LoVo (cell line): ENCODE measurements at places on chromosomes 5 and 9.

- DNase-seq = no peak
Measured at GRCh38 chr9:36109071-36109470, 27.5 kb upstream of the GLIPR2 start.

DNA sequence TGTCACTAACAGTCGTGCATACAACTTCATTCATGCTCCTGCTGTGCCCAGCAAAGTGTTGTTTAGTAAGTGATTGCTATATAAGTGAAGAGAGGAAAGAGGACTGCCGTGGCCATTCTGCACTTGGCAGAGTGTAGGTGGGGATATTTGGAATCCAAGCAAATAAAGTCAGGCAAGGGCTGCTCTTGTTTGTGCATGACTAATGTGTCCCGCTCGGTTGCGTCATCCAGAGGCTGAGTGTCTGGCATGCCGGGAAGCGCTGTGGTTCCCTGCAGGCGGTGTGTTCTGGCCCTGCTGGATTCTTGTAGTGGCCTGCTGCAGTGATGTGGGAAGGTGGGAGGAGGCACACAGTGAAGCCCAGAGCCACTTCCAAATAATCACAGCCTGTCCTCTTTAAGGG, 136.9 kb upstream of the ANKH start:
- DNase-seq = peak; percentile 95

- DNase-seq = no peak
Measured at GRCh38 chr5:180596668-180597231, 5.5 kb upstream of the SCGB3A1 start.

GRCh38 chr5:448061-448765, 5.2 kb downstream of the EXOC3 start:
- no peak for DNase-seq

- no peak for DNase-seq
Measured at GRCh38 chr5:154244476-154244875, 53.9 kb downstream of the GALNT10 start.

- DNase-seq = no peak
Measured at GRCh38 chr5:135315386-135315785, 83.6 kb downstream of the MACROH2A1 start.

DNA sequence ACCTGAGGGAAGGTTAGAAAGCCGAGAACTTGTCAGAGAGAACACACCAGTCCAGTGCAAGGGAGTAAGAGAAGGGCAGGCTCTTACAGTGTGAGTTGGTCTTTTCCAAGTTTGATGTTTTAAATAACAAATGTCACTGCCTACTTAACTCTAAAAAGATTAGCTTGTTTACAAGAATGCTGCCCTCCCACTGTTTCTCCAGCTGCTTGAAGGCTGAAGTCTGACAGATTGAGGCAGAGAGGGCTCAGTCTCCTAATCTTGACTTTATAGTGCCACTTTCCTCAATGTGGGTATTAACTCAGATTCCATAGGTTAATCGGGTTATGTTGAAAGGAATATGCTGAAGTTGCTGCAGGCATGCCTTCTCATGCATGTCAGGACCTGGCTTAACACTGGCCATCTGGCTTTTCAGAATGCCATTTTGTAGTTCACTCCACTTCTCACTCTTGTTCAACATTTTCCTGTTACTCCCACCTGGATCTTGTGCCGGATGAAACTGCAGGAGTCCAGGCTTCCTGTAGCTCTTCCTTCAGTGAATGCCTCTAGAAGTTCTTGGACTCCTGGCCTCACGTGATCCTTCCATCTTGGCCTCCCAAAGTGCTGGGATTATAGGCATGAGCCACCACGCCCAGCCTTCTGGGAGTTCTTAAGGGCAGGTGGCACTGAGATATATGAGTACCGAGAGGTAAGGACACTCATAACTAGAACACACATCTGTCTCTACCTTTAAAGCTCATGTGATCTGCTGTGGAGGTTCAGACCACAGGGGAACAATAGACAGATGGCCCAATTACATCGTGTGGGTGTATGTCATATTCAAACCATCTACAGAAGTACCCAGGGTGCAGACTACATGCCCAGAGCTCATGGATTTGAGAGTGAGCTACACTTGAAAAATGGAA, 249.7 kb downstream of the ARHGAP26 start:
- DNase-seq = no peak

DNA sequence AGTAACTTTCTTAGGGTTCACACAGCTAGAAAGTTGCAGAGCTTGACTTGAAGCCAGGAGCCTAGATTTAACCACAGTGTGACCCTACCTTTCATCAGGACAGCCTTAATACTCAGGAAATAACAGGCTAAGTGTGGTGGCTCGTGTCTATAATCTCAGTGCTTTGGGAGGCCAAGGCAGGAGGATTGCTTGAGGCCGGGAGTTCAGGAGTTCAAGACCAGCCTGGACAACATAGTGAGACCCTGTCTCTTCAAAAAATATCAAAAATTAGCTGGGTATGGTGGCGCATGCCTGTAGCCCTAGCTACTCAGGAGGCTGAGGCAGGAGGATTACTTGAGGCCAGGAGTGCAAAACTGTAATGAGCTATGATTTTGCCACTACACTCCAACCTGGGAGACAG, 681.1 kb downstream of the MAT2B start:
- DNase-seq = no peak

- DNase-seq = no peak
Measured at GRCh38 chr5:124614105-124614504, 132.3 kb downstream of the ZNF608 start.

DNA sequence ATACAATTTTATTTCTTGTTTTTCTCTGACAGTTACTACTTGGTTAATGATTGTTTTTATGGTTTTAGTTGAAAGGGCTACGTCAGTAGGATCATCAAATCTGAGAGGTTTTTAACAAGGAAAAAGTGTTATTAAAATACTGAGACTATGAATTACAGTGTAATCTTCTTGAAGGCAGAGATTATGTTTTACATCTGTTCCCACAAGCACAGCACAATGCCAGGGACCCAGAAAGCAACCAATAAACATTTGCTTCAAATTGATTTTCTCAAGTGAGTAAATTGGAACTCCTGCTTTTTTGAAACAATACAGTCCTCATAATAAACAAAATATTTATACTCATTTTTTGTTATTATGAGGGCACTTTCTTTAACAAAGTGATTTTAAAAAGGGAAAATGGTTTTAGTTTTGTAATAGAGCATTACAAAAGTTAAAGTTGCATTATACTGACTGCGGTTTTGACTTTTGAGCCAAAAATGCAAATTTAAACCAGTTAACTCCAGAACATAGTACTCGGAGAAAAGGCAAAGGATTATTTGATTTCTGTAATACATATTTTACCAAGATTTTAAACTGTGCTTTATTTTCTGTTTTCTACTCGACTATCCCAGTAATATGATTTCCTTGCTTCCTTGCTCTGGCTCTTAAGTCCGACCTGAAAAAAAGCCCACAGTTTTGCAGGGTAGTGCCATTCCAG, 176.9 kb downstream of the GDNF start:
- no peak for DNase-seq

DNA sequence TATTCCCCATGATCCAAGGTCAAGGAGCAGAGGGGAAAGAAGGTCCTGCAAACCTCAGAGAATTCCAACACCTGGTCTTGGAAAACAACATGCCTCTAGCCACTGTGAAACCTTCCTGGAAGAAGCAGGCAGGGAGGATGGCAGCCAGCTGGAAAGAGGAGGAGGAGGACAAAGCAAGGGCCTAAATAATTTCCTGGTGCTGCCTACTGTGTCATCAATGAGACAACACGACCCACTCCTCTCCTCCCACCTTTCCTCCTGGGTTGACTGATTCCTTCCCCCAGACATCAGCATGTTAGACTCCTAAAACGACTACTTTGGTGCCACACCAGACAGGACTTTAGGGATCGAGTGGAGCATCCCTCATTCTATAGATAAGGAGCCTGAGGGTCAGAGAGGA, 78.8 kb downstream of the KLHL3 start:
- no peak for DNase-seq

DNA sequence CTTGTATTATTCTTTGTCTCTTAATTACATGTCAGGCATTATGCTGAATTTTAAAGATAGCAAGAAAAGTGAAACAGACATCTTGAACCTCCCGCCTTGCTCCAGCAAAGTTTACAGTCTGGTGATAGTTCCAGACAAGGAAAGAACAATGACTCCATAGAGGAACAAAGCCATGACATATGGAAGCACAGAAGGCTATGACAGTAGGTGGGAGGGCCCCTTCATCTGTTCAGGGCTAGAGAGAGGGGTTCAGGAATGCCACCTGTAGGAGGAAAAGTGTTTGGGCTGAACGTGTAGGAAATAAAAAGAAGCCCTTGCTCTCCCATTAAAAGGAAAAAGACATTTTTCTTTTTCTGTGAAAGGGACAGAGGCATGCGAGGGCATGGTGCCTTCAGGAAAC, 315.6 kb downstream of the TRIM32 start:
- DNase-seq = no peak

DNA sequence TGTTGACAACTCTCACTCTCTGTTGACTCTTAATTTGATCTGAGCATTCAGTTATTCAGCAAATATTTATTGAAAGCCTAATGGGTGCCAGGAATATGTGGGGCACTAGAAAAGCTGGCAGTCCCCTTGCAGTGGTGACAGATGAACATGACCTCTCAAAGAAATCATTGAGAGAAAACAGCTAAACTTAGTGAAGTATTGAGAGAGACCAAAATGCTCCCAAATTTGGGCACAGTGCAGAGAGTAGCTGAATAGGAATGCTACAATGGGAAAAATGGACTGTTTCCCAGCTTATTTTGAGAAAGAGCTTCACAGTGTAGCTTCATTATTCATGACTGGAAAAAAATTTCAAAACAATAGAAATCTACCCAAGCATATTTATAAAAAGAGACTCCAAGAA, 257.9 kb downstream of the SGCD start:
- no peak for DNase-seq

- DNase-seq = no peak
Measured at GRCh38 chr5:154176181-154176580, 14.4 kb upstream of the GALNT10 start.

DNA sequence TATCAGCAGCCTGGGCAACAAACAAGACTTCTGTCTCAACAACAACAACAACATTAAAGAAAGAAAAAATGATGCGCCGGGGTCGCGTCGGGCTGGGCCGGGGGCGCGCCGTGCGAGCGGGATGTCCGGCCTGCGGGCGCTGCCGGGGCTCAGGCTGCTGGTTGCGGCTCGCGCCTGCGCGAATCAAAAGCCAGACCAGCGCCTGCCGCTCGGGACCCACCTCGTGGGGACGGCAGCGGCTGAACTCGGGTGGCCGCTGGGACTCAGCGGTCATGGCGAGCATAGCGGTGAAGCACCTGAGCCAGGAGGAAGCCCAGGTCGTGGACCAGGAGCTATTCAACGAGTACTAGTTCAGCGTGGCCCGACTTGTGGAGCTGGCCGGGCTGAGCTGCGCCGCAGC, 11.9 kb upstream of the NHP2 start:
- no peak for DNase-seq

DNA sequence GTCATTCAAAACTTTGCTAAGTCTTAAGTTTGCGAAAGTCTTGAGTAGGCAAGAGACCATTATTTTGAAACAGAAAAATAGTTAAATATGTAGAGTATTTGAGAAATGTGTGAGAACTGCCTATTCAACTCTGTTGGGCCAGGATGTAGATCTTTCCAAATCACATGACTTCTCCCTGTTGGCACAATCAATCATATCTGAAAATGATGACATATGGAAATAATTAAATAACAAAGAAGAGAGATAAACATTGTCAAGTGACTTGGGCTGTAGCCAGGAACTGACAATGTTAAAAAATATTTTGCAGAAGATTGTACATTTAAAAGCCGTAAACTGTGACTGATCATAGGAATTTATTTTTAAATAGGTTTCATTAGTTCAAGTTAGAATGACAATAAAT, 104.6 kb upstream of the IL6ST start:
- DNase-seq = no peak

DNA sequence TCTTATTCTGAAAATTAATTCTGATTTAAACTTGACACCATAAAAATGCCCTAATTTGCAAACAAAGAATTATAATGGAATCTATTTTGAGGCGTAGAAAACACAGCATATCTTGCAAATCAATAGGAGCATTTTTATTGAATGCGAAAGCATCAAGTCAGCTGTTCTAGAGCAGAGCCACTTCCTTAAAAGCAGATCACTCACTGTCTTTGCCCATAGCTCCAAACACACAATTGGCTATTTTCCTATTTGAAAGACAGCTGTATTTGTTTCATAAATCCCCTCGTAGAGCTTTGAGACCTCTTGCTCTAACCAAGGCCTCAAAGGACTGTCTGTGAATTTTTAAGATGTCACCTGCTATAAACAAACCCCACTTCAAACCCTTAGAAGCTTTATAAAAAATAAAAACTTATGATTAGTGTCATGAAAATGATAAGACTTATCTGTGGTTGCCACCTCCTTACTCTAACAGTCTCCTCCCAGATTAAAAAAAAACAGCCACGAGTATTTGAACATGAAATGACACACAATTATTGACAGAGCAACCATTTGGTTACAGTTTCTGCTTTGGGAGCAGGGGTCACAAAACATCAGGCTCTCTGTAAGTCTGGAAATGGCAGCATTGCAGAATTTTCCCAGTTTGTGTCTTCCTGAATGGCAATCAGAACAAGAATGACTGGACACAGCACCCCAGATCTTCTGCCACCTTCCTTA, 75.6 kb upstream of the RASEF start:
- DNase-seq = no peak

GRCh38 chr5:128163991-128164390, 80.4 kb downstream of the SLC12A2 start:
- no peak for DNase-seq

- DNase-seq = no peak
Measured at GRCh38 chr5:28574606-28575005, 1536.2 kb upstream of the CDH9 start.

DNA sequence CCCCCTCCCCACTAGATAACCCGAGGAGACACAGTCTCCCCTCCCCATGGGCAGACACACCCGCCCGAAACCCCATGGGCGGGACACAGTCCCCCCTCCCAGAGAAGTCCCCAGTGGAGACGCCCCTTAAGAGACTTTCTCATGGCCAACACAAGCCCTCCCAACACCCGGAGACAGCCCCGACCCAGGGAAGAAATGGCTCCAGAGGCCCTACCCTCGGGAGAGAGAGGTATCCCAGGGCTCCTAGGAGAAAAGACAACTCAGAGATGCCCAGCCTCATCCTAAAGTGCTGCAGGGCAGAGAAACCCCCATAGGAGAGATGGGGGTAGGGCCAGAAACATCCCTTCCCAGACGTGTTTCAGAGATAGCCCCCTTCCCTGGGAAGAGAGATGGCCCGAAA, 27.4 kb downstream of the PCDH1 start:
- no peak for DNase-seq

- peak; percentile 31 for DNase-seq
Measured at GRCh38 chr9:36924757-36925432, 109.2 kb downstream of the PAX5 start.

GRCh38 chr9:131578731-131579504, 33.6 kb downstream of the PRRT1B start:
- no peak for DNase-seq
